ENCODE measurements at places on chromosomes 2 and 18. TPM values are rescaled to one million over a fixed set of nuclear protein-coding genes. Genes with fewer than 3 reads are reported as not detected.
A peak's percentile ranks its signal among the peaks of the same experiment; 100 is the strongest.

CYRIA gene
- 1.7 TPM for total RNA-seq

HDHD2 gene
- 19.7 TPM for total RNA-seq

UGT1A3 gene
- not detected for total RNA-seq

SH2D6 gene
- not detected for total RNA-seq

IL1B gene
- not detected for total RNA-seq

LIPT1 gene
- 7.3 TPM for total RNA-seq

MOGAT1 gene
- total RNA-seq = not detected

FOXD4L1 gene
- not detected for total RNA-seq

PUS10 gene
- 3.4 TPM for total RNA-seq

ACSL3 gene
- total RNA-seq = 108 TPM

AFTPH gene
- total RNA-seq = 10.6 TPM

ZC3H15 gene
- 56.5 TPM for total RNA-seq

ALMS1 gene
- 29.7 TPM for total RNA-seq

PLB1 gene
- not detected for total RNA-seq

SLC23A3 gene
- total RNA-seq = not detected

DNA sequence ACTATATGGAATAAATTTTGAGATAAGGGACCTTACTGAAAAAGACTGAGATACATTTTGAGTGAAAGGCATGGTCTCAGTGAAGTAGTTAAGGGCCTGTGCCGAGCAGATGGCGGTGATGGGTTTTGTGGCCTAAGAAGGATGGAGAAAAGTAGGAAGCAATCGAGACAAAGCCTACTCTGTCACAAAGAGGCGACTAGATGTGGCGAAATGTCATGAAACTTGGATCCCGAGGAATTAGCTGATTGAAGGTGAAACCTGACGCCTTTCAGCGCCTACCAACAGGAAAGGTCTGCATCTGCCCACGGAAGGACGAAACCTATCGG, 558 bp upstream of the CEP192 start:
- no peak for DNase-seq

GRCh38 chr2:43059183-43059897, 167.1 kb downstream of the ZFP36L2 start:
- no peak for DNase-seq

DNA sequence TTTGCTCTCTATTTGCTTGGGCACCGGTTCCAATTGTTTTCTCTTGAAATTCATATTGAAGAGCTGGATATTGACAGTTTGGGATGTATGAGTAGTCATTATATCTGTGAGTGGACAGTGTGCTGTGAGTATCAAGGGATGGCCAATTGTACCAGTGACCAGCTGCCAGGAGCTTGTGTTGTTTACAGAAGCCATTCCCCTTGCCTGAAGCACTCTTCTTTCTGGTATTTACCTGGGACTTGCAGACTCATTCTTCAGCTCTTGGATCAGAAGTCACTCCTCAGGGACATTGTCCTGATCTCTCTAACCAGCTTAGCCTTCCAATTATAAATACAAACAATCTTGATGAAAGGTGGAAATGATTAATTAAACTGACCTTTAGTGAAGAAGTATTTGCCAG, 438.3 kb upstream of the LRATD1 start:
- DNase-seq = no peak

- no peak for DNase-seq
Observed at GRCh38 chr2:187586011-187586641, 31.9 kb upstream of the TFPI start.

DNA sequence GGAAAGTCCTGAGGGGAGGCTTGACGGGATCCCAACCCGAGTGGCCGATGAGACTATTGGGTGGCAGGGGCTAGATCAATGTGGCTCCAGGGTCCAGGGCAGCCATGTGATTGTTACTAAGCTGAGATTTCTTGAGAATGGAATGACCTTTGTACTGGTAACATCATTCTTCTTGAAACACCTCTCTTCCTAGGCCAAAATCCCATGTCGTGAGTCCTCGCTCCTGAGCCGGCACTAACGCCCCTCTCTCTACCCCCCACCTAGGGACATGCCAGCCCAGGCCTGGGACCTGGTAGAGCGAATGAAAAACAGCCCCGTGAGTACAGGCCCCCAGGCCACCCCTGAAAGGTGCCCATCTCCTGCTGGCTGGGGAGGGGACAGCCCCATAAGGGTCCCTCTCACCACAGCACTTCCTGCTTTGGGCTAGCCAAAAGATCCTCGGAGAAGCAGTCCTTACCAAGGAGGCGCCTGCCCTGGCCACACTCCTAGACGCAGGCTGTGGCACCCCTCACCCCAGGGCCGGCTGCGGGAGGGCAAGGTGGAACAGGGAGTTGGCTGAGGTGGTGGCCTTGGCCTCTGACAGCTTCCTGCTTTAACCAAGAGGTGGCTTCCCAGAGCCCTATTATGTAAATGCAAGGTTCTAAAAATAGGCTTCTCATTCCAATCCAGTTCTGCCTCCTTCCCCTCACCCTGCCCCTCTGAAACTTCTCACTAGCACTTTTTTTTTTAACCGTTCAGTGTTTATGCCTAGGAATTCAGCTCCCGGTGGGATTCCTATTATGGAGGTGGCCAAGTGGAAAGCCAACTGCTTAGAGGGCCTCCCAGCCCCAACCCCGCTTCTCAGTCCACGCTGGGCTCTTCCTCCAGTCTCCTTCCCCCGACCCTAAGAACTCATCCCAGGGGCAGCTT, 126.6 kb upstream of the PPP1CB start:
- peak; percentile 60 for DNase-seq

DNA sequence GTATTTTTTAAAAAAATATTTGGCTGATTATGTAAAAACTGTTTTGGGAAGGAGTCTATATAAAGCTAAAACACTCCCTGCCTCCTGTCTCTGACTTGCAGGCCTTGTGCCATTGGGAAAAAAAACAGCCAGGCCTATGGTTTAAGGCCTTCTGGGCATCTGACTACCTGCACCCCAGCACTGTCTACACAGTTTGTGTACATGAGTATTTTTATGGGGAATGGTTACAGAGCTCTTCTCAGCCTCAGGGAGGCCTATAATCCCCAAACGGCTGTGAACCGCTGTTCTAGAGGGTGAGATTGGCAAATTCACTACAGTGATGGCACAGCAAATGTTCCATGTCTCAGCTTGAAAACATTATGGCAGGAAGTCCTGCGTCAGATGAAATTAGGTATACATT, 96.1 kb downstream of the LTBP1 start:
- DNase-seq = no peak

- DNase-seq = no peak
Observed at GRCh38 chr2:241351640-241352031, 4.4 kb upstream of the FARP2 start.

DNA sequence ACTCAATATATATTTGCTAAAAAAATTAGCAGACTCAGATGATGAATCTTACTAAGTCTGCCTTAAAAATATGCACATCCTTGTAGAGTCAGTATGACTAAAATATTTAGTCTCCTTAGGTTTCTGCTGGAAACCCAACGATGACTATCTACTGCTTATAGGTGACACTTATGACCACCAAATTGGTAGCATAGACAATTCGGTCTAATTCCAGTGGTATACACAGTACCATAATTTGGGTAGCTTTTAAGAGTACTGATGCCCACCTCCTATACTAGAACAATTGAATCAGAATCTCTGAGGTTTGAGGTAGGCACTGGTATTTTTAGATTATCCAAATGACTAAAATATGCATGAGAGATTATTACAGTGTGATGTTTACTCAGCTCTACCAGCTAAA, 740.8 kb upstream of the ZEB2 start:
- DNase-seq = no peak

- DNase-seq = no peak
Observed at GRCh38 chr2:191927991-191928390, 81.1 kb upstream of the CAVIN2 start.

DNA sequence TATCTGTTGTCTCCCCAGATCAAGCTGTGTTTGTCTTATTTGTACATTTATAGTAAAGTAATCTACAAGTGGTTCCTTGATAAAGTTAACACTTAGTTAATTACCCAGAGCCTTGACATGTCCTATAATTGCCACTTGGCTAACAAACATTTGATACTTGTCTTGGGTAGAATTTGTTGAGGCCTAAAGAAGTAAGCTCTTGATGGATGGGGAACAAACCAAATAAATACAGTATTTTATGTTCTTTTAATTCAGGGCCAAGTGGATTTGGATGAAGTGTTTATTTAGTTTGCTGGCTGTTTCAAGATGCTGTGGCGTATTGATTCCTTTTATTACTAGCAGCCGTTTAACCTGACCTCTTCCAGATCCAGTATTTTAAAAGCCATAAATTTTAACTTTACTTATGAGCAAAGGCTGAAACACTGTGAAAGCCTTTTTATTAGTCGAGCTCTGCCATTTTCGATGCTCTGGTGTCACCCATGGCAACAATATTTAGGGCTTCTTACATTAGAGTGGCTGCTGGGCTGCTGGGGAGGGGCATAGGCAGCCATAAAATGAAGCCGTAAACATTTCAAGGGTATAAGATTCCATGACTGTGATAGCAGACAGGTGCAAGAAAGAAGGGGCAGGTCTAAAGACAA, 401.6 kb upstream of the NRP2 start:
- no peak for DNase-seq

DNA sequence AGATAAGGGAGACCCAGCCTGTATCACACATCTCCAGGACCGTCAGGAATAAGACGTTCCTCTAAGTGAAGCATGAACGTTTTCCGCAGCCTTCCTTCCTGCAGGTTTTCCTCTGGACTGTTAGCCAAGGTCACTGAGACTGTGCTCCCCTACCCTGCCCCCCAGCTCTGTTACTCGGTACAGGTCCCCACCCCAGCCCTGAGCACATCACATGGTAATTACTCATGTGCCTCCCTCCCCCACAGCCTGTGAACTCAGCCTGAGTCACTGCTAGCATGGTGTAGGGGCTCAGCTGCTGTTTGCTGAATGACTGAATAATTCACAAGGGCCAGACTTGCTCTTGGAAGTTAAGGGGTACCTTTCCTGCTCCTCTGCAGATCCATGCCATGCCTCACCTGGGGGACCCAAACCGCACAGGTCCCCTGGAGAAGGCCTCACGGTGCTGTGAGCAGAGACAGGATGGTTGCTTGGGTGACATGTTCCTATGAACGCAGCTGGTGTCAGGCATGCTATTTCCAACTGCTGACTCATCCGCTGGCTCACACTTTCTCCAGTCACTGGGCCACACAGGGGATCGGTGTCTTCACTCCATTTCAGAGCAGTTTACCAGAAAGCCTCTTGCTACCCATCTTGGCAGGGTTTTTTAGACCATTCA, 88.2 kb downstream of the PLB1 start:
- peak; percentile 35 for DNase-seq

DNA sequence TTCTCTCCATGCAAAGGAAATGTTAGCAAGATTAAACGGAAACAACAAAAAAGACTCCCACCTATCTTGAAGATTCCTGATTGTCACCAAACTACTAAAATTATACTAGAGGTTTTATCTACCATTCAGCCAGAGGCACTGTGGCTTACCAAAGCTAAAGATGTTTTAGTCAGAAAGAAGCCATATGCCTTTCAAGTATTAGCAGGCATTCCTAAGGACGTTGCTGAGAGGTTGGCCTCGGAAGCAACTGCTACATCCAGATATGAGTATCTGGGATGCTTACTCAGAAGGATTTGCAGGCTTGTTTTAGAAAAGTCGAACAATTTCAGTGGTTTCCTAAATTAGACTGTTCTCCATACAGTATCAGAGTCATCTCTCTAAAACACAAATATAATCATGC, 88.3 kb upstream of the UBE2E3 start:
- no peak for DNase-seq

DNA sequence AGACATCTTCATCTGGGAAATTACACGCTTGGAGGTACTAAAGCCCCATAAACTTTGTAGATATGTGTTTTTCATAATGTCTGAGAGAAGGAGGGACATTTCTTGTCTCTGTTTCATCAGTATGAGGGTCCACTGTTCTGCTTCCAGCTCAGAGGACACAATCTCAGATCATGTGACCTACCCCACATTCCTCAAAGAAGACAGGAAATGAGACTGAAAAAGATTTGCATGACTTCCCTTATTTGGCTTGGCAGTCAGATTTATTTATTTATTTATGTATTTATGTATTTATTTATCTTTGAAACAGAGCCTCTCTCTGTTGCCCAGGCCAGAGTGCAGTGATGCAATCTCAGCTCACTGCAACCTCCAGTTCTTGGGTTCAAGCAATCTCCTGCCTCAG, 463.7 kb upstream of the RGPD4 start:
- DNase-seq = no peak

DNA sequence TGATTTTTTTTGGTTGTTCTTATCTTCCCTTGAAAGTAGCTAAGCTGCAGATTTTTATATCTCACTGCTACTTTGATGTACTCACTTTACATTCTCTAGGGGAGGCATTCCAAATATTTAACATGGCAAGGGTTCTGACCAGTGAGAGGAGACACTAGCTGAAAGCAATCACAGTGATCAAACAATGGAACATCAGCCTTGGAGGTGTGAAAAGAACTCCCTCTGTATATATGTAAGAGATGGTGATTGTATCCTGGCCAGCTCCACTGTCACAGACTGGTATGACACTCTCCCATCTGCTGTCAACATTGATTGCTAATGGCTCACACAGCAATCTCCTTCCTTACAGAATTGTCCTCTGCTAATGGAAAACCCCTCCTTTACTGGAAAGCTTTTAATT, 291.7 kb upstream of the CDH19 start:
- no peak for DNase-seq

DNA sequence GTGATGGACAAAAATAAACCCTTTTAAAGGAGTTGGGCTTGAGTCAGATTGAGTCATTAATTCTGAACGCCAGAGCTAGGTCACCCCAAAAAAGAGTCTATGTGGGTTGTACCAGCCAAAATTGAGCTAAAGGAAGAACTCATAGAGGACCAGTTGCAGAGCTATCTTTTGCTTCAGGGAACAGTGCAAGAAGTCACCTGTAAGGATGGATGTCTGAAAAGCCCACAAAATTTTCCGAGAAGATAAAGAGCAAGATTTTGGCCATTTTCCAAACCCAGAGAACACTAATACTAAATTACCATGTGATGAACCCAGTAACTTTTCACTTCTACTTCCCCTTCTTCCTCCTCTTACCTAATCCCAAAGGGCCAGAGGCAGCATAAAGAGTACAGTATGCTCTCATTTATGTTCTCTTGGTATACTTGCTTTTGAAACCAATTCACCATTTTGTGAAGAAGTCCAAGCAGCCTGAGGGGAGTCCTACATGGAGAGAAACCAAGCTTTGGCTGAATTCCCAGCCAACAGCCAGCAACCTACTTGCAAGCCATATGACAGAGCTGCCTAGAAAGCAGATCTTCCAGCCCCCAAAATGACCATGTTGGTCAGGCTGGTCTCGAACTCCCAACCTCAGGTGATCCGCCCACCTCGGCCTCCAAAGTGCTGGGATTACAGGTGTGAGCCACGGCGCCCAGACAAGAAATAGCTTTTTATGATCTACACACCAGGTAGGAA, 551.7 kb downstream of the SATB2 start:
- no peak for DNase-seq
